ENCODE measurements at places on chromosomes 2 and 18.

- DNase-seq: no peak
These were observed 84.4 kb downstream of the TGOLN2 start for GRCh38 chr2:85243101-85244072.

- no peak for DNase-seq
These were observed 4.5 kb downstream of the NRXN1 start for GRCh38 chr2:51027442-51027841.

- DNase-seq: no peak
These were observed 17.0 kb upstream of the SCYGR1 start for GRCh38 chr2:227404585-227405271.

- DNase-seq: no peak
These were observed 123.9 kb upstream of the B3GNT2 start for GRCh38 chr2:62071760-62072680.

DNA sequence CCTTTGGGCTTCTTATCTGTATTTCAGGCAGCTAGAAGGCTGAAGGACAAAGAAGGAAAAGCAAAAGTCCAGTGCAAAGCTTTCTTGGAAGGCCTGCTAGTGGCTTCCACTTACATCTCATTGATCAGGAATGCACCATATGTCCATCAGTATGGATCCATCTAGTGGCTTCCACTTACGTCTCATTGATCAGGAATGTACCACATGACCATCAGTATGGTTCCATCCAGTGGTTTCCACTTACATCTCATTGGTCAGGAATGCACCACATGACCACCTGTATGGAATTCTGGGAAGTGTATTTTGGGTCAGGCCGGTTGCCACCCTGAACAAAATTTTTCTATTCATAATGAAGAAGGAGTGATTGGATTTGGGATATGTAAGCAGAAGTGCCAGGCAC is 70.6 kb downstream of the LYPD6 start:
- no peak for DNase-seq

GRCh38 chr2:153221506-153221905 is 257.1 kb downstream of the RPRM start:
- no peak for DNase-seq

- no peak for DNase-seq
These were observed 138.2 kb upstream of the OTOS start for GRCh38 chr2:240278661-240279060.

DNA sequence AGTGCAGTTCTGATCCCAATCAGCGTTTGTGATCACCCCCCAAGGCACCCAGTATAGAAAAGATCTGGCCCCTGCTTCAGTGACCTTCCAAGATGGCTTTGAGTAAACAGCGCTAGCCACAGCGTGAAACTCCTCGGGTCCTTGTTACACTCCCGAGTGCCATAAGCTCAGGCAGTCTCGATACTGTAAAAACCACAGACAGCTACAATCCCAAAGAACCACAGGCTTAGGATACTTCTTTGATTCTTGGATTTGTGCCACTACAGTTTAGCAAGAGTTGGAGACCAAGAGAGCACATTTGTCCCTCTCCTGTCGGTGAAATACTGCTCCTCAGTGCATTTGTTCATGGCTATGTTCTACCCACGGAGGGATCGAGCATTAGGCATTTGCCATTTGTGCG is 352.5 kb upstream of the ZNF521 start:
- no peak for DNase-seq

DNA sequence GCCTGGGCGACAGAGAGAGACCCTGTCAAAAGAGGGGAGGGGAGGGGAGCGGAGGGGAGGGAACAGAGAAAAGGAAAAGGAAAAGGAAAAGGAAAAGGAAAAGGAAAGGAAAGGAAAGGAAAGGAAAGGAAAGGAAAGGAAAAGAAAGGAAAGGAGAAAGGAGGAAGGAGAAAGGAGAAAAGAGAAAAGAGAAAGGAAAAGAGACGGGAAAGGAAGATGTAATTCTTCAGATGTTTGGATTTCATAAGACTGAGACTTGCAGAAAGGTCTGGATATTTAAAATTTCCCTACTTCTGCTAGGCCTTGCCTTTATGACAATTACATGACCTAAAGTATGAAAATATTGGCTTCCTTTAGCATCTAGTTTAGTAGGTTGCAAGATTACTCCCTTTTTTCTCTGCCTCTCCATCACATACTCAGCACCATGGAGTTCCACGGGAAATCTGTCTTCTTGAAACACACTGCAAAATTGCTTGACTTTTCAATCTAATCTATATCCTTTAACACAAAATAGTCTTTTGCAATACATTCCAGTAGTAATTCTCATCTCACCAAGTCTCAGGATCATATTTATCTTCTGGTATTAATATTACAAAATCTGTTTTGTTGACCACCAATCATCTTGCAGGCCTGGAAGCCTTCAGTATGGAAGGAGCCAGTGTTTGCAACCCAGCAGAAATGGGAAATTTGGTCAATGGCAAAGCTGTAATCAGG is 383.5 kb downstream of the ZEB2 start:
- DNase-seq: no peak

DNA sequence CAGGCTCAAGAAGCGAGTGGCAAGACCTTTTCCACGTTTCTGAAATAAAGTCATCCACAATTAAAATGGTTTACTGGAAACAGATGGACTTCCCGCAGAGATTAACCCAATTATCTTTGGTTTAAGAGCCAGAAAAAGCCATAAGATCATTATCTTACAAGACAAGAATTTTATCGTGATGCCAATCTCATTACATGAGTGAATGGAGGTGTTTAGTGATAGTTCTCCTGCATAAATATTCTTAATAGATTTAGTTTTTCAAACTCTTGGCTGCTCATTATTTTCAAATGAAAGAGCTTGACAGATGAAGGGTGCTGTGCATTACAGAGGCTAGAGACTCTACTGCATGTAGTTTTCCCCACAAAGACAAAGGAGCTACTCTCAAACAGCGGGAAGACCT is 1028.4 kb upstream of the PIK3C3 start:
- no peak for DNase-seq

DNA sequence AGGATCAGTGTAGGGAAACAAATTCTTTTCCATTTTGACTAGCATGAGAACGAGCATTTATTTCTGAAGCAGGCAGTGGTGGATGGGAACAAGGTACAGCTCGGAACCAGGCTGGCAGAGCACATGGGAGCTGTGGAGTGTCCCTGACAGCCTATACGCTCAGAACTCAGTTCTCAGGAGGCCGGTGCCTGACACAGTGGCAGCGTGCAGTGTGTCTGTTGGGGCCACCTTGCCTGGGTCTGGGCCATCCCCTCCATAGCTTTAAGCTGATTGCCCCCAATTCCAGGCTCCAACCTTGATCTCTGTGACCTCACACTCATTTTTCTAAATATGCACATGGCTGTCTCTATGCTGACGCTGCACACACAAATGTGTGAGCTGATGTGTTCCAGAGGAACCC is 54.5 kb upstream of the ATG16L1 start:
- no peak for DNase-seq

DNA sequence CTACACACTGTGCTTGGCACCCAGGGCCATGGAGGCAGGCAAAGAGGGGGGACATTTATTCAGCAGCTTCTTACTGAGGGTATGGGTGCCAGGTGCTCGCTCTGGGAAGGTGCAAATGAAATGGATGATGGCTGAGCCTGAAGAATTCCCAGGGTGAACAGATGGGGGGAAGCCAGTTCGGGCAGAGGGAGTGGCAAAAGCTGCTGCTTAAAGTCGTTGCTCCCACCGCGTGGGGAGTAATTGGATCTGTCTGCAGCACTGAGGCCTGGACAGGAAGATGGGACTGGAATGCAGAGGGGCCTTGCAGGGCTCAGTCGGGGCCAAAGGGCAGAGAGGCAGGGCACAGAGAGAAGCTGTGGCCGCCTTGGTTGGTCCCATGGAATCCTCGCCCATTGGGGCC is 51.2 kb downstream of the NEDD4L start:
- DNase-seq: no peak

DNA sequence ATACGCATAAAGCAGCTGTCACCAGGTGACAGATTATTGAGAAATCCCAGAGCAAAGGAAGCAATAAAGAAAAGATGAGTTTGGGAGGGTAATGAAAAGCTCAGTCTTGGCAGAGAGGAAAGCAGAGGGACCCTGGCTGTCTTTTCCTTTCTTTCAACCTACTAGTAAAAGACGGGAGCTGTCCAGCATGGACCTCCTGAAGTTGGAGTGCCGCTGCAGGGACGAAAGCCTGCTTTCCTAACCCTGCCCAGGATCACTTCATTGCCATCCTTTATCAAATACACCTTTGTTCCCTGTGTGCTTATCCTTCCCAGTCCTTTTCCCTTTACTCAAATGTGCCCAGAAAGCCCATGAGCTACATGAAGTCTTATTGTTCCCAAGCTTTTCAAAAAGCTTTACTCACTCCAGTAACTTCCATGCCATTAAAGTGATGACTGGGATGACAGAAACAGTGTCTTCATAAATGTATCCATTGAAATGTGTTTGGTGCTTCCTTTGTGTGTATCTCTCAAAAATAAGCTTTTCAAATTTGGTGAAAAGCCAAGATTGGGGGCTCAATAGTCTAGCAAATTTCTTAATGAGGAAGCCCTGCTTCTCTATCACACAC is 3.7 kb upstream of the SPR start:
- DNase-seq: no peak

DNA sequence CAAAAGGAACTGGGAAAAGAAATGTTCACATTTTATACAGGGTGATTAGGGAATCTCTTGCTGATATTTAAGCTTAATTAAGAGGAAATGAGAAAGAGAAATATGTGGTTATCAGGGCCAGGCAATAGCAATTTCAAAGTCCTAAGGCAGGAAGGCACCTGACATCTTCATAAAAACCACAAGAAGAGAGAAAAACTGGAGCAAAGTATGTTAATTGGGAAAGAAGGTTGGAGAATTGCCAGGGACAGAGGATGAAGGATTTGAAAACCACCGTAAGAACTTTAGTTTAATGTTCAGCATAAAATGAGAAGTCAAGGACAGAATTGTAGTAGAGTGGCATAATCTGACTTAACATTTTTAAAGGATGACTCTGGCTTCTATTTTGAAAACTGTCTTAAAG is 691.8 kb upstream of the NRXN1 start:
- no peak for DNase-seq

- DNase-seq: no peak
These were observed 37.5 kb upstream of the SMCHD1 start for GRCh38 chr18:2618009-2618408.

GRCh38 chr2:236637686-236638569 is 68.3 kb downstream of the ACKR3 start:
- DNase-seq: no peak

DNA sequence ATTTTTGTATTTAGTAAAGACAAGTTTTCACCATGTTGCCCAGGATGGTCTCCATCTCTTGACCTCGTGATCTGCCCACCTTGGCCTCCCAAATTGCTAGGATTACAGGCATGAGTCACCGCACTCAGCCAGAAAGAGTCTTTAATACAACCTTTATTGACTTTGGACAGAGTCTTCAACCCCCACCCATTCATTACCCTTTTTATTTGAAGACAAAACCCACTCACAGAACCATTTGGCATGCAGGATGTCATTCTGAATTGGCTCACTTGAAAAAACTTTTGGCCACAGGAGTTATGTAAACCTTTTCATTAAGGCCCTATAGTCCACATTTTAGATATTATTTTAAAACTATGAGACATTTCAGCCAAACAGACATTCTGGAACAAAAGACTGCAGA is 217.9 kb upstream of the RND3 start:
- no peak for DNase-seq
